ENCODE measurements at places on chromosomes 3 and 15. TPM values are rescaled to one million over a fixed set of nuclear protein-coding genes. Genes with fewer than 3 reads are reported as not detected.
A peak's percentile ranks its signal among the peaks of the same experiment; 100 is the strongest.

DNA sequence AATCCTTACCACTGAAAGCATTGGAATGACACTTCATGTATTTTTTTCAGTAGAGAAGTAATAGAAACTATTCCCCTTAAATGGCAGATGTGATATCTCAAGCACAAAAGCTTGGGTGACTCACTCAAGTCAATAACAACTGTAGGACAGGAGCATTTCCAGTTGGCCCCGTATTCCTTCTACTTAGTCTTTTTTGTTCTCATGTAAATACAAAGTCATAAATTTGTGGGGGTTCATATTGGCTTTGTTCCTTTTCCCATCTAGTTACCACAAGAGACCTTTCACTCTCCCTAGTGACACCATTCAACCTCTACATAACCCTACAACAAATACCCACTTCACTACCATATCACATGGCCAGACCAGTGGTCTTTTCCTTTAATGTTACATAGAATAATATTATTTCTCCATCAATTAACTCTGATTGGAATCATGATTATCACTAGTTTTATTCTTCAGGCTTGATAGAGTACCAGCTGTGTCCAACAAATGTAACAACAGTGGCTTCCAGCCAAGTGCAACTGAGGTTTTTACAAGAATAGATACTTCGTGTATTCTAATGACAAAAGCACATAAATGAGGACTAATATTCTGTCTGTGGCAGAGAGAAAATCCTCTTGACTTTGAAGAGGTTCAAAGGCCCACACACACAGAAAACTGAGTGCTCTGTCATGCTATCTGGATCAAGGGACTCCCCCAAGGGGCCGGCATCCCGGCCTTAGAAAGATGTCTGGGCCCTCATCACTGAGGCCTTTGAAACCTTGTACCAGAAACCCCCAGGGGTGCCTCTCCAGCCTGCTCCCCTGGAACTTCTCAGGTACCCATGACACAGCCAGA lies 94.0 kb upstream of the THBS1 start:
- no peak for DNase-seq

- DNase-seq: no peak
Observed at GRCh38 chr3:32371461-32372212, 20.0 kb upstream of the CMTM7 start.

- no peak for DNase-seq
Observed at GRCh38 chr15:95196176-95196915, 965.0 kb downstream of the MCTP2 start.

GRCh38 chr3:12560505-12561190 lies 3.8 kb downstream of the MKRN2 start:
- DNase-seq: no peak

GRCh38 chr3:10383850-10384248 lies 62.9 kb upstream of the SEC13 start:
- DNase-seq: no peak

DNA sequence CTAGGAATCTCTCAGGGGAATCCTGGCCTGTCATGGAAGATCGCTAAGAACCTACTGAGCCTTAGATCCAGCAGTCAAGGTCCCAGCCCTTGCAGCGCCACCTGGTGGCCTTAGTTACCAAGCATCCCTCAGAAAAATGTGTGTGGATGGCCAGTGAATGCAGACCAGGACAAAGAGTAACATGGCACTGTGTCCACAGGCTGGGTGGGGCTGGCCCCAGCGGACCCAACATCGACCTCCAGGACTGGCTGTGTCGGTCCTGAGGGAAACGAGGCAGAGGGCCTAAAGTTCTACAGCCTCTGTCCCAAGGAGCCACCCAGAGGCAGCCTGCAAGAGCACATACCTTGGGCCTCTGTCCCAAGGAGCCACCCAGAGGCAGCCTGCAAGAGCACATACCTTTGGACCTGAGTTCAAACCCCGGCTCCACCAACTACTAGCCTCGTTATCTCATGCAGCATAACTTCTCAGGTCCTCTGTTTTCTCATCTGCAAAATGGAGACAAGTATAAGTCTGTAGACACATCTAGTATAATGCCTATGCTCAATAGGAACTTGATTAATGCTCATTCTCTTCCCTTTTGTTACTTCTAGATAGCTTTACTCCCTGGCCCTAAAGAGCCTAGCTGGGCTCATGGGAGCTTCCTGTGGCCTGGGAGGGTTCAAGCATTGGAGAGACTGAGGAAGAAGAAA lies 57.5 kb upstream of the HERC1 start:
- DNase-seq: peak; percentile 63

- no peak for DNase-seq
Observed at GRCh38 chr3:187025254-187025655, 94.9 kb downstream of the ST6GAL1 start.

- no peak for DNase-seq
Observed at GRCh38 chr15:39034816-39035215, 470.2 kb upstream of the RASGRP1 start.

GRCh38 chr3:181872887-181873286 lies 161.2 kb downstream of the SOX2 start:
- DNase-seq: no peak

DNA sequence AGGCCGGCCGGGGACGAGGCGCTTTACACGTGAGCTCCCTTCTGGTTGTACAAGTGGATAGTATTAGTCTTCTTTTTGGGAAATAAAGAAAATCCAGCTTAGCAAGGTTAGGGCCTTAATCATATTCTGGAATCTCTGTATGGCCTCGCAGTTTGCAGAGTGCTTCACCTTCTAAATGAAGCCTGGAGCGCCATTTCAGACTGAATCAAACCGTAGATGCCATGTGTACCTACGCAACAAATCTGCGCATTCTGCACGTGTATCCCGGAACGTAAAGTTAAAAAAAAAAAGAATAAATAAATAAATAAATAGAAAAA lies 322 bp upstream of the P3H2 start:
- DNase-seq: no peak

DNA sequence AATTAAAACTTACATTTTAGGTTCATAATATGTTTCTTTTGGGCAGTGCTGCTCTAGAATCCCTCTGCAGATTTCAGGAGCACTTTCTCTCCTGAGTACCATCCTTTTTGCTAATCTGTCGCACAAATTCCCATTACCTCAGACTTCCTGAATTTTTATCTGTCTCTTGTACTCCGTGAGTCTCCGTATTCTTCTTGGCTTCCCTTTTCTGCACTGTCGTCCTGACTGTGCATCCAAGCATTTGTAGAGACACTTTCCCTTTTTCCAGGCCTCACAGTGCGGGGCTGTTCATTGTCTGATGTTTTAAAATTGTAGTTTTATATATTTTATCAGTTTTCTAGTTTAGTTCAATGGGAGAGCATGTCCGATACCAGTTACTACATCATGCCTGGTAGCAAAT lies 27.3 kb downstream of the MEF2A start:
- DNase-seq: no peak

DNA sequence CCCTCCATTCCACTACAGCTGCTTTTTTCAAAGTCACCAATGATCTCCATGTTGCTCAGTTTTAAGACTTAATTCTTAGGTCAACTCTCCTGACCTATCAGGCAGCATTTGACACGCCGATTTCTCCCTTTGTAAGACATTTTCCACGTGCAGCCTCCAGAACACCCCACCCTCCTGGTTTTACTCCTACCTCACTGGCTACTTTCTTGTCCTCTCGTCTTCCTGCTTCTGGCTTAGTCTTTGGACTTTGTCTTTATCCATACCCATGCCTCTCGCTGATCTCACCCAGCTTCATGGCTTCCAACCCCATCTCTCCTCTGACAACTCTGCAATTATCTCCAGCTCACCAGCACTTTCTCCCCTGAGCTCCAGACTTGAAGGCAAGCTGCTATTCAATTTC lies 99.3 kb upstream of the UMPS start:
- no peak for DNase-seq

GRCh38 chr15:93459396-93459795 lies 370.4 kb upstream of the RGMA start:
- DNase-seq: no peak

- DNase-seq: no peak
Observed at GRCh38 chr3:55183201-55183600, 255.3 kb upstream of the LRTM1 start.

DNA sequence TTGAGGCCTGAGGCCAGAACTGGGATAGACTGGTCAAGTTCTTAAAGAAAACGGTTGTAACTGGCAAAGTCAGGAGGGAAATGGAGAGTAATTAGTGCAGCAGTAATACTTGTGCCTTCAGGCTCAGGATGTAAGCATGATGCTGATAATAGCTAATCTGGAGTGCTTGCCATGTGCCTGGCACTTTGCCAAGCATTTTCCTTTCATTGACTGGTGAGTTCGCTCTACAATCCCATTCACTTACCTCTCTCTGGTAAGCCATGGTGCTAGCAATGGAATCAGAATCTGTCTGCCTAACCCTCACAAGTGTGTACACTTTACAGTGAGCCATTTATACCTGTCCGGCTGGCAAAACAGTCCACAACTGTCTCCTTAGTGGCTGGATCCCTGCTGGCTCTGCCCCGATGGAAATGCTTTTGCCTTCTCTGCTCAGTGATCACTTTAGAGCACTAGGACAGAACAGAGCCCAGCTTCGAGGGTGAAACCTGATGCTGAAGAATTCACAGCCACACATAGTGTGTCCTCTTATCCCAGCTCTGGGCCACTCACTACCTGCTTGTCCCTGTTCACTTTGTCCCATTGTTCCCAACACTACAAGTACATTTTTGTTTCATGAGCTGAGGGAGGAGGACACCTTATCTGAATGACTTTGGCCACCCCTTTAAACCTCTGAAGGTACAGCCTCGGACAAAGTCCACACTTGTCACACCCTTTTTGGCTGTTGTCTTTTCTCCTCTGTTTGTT lies 10.3 kb downstream of the CHP1 start:
- no peak for DNase-seq

DNA sequence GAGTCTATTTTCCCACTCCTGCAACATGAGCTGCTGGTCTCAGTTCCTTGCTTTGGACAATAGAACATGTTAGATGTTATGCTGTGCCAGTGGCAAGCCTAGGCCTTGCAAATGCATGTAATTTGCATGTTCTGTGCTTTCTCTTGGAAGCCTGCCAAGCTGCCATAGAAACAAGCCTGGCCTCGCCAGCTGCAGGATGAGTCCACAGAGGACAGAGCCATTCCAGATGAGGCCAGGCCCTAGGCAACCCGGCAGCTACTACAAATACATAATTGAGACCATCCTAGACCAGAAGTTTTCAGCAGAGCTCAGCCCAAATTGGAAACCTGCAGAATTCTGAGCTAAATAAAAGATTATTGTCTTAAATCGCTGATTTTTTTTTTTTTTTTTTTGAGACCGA lies 39.6 kb downstream of the TRIM69 start:
- DNase-seq: no peak

DNA sequence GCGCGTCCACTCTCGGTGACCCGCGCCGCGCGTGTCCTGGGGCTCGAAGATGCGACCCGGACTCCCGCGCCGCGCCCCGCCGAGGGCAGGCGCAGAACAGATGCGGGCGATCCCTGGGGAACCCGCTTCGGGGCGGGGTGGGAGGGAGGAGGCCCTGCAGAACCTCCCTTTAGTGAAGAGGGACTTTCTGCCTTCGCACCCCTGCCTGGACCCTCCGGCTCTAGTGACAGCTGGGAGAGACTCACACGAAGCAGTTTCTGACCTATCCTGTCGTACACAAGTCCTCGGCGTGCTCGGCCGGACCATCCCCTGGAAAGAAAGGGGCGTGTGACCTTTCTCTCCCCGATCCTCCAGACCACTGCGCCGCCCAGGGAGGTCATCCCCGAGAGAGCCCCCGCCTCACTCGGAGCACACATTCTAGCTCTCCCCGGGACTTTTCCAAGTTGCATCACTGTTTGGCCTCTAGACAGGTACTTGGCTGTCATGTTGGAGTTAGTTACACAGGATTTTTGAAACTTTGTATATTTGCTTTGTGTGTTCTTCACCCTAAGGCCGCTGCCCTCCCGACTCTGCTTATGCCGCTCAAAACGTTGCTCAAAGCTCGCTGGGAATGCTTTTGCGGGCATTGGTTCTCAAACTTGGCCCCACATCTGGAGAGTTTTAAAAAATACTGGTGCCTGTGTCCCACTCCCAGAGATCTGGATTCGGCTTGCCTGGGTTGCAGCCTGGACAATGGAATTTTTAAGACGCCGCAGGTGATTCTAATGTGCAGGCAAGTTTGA lies 582 bp downstream of the CGNL1 start:
- DNase-seq: no peak

GRCh38 chr3:143078883-143079282 lies 40.7 kb upstream of the CHST2 start:
- no peak for DNase-seq

DNA sequence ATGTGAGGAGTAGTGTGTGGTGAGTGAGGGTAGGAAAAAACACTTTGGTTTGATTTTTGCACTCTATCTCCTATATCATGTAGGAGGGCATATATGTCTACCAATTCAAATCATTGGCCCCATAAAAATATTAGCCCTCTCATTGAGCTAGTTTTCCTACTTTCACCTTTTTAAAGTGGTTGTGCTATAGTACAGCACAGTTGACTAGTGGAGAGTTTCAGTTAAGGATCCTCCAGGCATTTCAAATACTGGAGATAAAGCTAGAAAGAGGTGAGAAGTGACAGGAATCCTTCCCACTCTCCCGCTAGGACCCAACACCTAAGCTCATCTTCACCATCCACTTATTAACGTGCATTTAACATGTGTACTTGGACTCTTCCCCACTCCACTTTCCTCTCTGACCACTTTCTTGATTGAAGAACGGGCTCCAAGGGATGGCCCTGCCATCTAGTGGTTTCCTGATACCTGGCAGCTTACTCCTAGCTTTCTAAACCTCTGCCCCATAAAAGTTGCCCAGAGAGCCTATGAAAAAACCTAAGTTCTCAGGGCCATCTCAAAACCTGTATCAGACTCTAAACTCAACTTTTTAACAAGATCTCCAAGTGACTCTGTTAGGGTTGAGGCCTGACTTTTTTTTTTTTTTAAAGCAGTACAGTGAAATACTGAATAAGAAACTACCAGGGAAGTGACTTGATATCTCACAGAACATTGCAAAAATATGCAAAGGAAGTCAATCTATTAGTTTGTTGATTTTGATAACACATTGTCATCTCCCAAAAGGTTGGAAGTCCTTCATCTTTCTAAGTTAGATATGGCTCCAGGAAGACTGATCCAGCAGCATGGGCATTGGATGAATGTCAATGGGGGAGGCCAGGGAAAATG lies 17.9 kb downstream of the IL12A start:
- DNase-seq: no peak

GRCh38 chr3:142134799-142135325 lies 14.5 kb downstream of the TFDP2 start:
- DNase-seq: no peak

- no peak for DNase-seq
Observed at GRCh38 chr15:51844747-51845426, 15.4 kb downstream of the TMOD3 start.

DNA sequence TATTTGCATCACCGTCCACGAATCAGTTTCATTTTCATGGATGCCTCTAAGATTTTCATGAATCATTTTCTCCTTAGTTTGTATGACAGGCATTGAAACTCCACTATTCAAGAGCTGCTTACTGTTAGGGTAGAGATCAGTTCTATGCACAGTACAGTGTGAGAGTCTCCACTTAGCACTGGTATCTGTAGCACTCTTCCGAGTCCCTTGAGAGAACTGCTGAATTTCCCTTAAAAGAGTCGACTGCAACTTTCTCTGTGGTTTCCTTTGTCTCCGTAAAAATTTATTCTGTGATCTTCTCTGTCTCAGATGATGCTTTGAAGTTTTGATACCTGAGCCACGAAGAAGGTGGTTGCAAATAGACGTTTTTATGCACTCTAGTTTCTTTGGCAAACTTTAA lies 14.8 kb downstream of the GTPBP8 start:
- DNase-seq: no peak

Gene TMIE
- total RNA-seq: 3.0 TPM

Gene BOC
- 0.20 TPM for total RNA-seq

Gene COLQ
- total RNA-seq: 10.2 TPM

Gene DPPA2
- not detected for total RNA-seq

Gene BNC1
- not detected for total RNA-seq

Gene AGBL1
- not detected for total RNA-seq

Gene ALDH1L1
- 0.20 TPM for total RNA-seq

Gene CLRN1
- total RNA-seq: not detected

Gene SLC2A2
- not detected for total RNA-seq

All from T-cell (primary cell).